ENCODE measurements at places on chromosomes 2 and 18.

GRCh38 chr2:33530690-33531548 lies 54.5 kb downstream of the RASGRP3 start:
- DNase-seq, result peak; percentile 14

- no peak for DNase-seq
Measured at GRCh38 chr2:130814931-130815680, 21.6 kb upstream of the ARHGEF4 start.

- DNase-seq, result peak; percentile 63
Measured at GRCh38 chr2:38376346-38377049, 575 bp downstream of the ATL2 start.

DNA sequence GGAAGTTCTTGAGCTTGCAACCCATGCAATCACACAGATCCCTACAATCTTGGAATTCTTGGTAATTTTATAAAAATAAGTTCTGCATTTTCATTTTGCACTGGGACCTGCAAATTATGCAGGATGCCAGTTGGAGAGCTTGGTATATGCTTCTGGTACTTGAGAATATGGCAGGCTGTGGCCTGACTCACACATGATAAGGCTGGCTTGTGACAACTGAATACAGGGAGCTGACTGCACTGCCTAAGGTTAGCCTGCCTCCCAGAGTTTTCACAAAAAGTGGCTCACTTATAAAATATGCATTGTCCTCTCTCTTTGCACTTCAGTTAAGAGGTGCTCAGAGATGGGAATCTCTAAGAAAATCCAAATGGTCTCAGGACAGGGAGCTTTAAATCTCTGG lies 265.5 kb upstream of the KCNJ3 start:
- DNase-seq, result no peak

DNA sequence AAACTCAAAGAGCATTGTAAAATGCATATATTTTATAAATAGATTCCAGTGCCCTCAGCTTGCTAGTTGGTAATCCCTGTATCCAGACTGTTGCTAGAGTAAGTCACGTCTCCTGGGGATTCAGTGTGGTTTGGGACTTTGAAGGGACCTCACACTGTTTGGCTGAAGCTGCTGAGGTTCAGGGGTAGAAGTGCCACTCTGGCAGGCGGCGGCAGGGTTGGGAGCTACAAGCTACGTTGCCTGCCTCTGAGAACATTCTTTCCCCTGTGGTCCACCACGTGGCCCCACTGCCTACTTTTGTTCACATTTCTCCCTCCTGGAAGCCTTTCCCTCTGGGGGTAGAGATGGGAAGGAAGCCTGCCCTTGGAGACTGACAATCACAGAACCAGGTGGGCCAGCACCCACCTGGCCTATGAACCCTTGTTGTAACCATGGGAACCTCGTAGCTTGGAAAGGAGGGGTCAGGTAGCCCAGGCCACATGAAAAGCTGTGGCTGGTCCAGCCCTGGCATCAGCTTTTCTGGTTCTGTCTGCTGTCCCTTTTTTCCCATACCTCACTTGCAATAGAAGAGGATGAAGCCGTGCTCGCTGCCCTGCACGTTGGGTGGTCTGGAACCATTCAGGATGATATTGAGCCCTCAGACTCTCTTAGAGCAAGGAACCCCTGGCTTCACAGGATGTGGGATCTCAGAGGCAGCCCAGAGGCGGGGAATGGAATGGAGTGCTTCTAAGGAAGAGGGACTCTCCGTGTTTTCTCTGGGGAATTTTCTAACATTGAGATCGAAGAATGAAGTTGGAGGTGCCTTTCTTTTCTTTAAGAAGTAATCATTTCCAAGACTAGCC lies 2.9 kb downstream of the RNF144A start:
- DNase-seq, result no peak

DNA sequence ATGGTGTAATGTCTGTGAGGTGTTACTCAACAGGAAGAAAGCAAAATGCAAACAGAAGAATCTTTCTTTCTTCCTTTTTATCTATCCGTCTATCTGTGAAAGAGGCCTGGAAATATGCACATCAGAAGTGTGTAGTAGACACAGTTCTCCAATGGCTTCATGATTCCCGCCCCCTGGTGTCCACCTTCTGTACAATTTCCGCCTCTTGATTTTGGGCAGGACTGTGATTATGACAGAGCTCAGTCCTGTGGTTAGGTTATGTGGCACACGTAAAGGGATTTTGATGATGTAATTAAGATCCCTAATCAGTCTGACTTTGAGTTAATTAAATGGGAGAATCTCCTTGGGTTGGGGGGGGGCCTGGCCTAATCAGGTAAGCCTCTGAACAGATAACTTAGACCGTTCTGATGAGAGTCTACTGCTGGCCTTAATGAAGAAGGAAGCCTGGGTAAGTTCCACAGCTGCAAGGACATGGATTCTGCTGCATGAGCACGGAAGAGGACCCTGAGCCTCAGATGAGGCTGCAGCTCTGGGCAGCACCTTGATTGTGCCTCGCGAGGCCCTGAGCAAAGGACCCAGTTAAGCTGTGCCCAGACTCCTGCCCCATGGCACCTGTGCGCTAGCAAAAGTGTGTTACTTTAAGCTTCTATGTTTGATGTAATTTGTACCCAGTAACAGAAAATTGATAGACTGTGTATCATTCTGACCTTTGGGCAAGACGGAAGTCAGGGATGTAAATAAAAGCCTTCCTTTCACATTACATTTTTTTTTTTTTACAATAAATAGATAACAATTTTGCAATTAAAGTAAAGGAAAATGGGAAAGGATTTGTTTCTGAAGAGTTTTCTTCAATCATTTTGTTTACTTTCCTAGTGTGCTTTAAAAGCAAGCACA lies 11.3 kb upstream of the KCNF1 start:
- DNase-seq, result no peak

GRCh38 chr2:191632426-191632825 lies 45.5 kb upstream of the NABP1 start:
- no peak for DNase-seq

- DNase-seq, result no peak
Measured at GRCh38 chr2:164785457-164785856, 56.2 kb downstream of the COBLL1 start.

- DNase-seq, result no peak
Measured at GRCh38 chr2:96304606-96305005, 740 bp downstream of the SNRNP200 start.

GRCh38 chr18:48871391-48872166 lies 79.2 kb downstream of the SMAD7 start:
- no peak for DNase-seq

DNA sequence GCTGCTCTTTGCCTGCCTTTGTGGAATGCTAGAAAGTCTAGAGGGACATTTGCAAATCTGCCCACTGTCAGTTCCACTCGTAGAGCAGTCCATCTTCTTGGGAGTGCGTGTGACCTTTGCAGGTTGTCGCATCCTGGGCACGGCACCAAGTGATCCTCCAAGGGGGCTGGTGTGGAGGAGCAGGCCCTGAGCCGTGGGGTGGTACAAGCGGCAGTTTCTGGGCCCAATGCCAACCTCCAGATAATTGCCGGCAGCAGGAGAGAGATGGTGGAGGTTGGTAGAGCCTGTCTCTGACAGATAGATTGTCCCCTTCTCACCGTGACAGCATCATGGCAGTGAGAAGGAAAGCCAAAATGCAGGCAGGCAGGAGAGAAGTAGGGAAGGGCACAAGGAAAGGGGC lies 150.7 kb upstream of the SLC14A2 start:
- DNase-seq, result no peak

DNA sequence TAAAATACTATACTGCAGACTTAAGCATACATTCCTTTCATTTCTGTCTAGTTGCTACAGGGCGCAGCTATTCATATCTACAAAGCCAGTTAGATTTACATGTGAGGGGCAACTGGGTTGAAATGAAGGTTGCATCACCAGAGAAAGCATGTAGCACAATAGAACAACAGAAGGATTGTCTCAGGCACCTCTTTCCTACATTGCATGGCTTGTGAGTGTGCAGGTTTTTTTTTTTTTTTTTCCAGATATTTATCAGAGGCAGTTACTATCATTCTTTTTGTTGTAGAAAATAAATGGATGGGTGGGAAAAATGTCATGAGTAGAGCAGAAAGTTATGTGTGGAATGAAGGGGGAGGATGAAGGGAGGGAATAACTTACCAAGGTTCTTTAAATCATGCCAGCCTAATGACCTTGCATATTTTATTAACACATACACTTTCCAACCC lies 86.8 kb downstream of the ERBB4 start:
- DNase-seq, result no peak

GRCh38 chr18:39779926-39780325 lies 2175.1 kb upstream of the PIK3C3 start:
- DNase-seq, result no peak

All from memory B cell (primary cell).